ENCODE measurements at places on chromosomes 11 and 22.

DNA sequence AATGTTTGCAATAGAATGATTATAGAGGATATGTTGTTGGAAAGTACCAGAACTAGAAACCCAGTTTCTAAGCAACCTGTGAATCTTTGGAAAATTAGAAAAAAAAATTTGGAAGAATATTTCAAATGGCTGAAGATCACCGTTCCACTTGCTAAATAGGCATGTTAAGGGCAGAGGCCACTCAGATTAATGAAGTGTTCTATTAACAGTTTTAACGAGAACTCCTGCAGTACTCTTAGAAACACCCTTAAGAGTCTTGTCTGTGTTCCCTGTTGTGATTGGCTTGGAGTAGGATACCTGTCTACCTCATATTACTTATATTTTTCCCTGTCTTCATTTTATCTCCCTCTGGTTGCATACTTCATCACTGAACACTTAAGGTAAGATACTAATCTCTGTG, 4.6 kb downstream of the C11orf54 start:
- DNase-seq, result no peak

DNA sequence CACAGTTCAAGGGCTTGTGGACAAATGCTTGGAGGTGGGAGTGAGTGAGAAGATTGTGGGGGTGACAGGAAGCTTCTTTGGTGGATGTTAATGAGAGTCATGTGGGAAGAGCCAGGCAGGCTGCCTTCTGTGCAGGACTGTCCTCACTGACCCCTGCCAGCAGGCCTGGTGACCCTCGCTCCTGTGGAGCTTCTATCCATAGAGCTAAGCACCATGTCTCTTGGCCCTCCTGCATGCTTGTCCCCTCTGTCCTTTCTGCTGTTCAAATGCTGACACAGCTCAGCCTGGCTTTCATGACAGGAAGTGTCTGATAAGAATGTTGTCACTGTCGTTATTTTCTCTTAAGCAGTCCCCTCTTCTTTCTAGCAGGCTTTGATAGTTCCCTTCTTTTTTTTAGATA, 37.6 kb downstream of the NAT10 start:
- no peak for DNase-seq

- no peak for DNase-seq
Observed at GRCh38 chr11:35553831-35554230, 28.4 kb upstream of the PAMR1 start.

DNA sequence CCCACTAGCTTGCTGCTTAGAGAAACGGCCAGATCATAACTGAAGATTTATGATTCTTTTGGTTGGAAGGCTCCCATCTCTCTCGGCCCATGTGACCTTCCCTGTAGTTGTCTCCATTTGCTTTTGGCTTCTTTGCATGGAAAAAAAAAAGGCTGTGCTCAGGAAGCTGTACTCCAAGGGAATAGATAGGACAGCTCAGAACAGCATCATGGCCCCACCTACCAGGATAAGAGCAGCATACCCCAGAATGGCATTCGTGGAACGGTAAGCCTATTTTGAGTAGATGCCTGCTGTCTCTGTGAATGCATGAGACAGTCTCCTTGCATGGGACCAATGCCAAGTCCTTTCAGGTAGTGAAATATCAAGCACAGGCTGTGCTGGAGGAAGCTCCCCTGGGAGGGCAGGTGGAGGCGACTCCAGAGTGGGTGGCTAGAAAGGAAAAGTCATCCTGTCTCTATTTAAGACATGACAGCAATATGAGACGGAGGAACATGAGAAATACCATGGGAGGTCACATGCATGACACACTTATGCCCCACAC, 94.1 kb upstream of the AMOTL1 start:
- no peak for DNase-seq

GRCh38 chr11:1942558-1943260, 4.4 kb upstream of the MRPL23 start:
- DNase-seq, result no peak

- peak; percentile 11 for DNase-seq
Observed at GRCh38 chr22:17638182-17638431, 450 bp upstream of the BCL2L13 start.

GRCh38 chr11:9895006-9895405, 231.1 kb downstream of the SWAP70 start:
- no peak for DNase-seq

DNA sequence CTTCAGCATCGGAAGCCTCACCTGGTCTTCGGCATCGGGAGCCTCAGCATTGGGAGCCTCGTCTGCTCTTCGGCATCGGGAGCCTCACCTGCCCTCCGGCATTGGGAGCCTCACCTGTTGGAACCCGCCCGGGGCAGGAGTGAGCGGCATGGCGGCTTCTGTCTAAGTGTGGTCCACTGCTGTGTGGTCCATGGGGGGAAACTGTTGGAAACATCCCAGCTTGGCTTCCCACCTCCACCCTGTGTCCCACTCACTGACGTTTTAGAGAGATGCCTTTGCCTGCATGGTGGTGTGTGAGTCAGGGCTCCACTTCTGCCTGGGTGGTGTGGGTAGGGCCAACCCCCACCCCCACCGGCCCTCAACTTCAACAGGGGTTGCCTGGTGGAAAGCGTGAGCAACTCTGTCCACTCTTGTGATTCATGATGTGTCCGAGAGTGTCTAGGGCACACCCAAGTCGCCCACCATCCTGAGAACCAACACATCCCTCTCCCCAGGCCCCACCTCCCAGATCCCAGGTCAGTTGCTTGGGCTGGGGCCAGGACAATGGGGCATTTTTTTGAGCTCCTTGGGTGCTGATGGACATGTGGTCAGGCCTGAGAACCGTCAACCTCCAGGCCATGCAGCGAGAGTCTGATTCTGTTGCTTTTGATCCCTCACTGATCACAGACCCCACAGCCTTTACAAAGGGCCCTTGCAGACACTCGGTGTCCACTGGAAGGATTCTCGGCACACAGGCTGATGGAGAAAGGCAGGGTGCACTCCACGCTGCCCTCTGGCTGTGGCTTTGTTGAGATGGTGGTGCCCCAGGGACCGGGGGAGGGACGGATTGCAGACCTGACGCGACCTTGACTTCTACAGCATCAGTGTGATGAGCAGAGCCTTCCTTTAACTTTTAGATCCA, 406.7 kb downstream of the TBC1D22A start:
- DNase-seq, result no peak

DNA sequence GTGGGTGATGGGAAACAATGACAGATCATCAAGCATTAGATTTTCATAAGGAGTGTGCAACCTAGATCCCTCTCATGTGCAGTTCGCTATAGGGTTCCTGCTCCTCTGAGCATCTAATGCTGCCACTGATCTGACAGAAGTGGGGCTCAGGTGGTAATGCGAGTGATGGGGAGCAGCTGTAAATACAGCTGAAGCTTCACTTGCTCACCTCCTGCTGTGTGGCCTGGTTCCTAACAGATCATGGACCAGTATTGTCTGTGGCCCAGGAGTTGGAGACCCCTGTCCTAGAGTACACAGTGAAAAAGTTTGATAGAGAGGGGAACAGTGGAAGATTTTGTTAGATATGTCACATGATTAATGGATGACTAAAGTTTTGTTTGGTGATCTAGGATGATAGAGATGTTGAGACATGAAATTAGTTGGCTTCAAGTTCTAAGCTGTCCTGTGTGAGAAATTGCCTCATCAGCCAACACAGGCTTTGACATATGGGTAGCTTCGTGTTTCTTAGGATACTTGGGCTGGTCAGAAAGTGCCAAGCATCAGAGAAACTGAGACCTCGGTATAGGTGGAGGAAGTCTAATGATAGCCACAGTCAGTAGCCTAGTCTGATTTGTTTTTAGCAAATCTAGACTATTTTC, 47.4 kb downstream of the ARHGEF12 start:
- no peak for DNase-seq
